ENCODE measurements at places on chromosomes 7 and 10.

- DNase-seq, result no peak
Measured at GRCh38 chr10:30034433-30035137, 24.8 kb downstream of the JCAD start.

DNA sequence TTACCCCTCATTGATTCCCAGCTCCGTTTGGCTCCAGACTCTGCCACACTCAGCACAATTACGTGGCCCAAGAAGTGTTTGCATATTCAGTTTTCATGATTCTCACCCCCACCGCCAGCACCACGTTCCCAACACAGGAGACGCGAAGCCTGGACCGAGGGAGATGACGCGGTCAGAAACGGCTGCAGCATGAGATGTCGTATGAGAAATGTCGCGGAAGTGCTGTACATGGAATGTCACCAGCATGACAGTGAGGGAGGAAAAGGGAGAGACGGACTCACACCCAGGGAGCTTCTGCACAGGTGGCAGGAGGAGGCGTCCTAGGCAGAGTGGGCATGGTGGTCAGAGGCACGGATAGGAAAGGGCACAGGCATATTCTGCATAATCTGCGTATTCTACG is 188.3 kb downstream of the WDR37 start:
- no peak for DNase-seq

GRCh38 chr10:807163-807957 is 117.9 kb upstream of the DIP2C start:
- no peak for DNase-seq

DNA sequence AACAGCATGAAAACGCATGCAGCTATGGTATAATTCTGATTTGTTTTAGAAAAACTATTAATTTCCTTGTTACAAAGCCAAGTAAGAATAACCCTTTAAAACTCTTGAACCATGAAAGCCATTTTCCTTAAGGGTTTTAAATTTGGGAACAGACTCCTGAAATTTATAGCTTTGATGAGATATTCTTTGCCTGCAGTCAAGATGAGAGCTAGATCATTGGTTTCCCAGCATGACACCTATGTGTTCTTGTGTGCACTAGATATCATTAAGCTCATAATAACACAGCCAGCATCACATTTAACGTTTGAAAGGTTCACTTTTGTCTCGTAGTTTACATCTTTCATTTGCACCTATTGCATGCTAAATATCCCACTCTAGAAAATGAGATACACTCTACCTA is 202.2 kb downstream of the PHF14 start:
- peak; percentile 23 for DNase-seq

GRCh38 chr10:4194231-4194630 is 409.2 kb upstream of the KLF6 start:
- DNase-seq, result no peak

DNA sequence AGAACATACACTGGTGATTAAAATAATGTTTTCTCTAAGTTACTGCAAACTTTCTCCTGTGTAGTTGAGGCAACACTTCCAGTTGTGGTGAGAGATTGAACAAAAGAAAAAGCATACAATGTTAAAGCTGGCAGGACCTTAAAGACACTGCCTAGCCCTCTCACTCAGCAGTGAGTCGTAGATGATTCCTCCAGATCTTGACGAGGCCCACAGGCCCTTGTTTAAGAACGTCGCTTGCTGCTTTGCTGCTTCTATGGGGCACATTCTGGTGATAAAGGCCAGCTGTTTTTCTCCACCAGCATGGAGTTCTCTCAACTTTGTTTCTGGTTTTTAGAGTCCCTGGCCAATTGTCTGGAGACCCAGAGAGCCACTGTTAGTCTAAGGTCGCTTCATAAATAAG is 2.8 kb upstream of the DENND11 start:
- DNase-seq, result no peak

DNA sequence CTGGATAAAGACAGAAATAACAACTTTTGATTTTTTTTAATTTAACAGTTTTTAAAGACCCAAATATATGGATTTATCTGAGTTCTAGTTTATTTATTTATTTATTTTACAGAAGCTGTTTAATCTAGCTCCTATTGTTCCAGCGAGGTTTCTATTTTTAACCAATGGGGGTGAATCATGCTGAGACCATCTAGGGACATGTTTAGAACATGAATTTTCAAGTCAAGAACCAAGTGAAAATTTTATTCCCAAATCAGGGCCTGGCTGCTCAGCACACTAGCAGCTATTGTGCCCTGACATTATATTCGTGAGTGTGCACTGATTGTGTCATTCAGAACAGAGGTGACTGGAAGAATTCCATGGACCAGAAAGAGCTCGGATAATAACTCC is 24.6 kb upstream of the MPP7 start:
- DNase-seq, result no peak

- DNase-seq, result no peak
Measured at GRCh38 chr10:89279421-89279869, 22.4 kb upstream of the IFIT2 start.

DNA sequence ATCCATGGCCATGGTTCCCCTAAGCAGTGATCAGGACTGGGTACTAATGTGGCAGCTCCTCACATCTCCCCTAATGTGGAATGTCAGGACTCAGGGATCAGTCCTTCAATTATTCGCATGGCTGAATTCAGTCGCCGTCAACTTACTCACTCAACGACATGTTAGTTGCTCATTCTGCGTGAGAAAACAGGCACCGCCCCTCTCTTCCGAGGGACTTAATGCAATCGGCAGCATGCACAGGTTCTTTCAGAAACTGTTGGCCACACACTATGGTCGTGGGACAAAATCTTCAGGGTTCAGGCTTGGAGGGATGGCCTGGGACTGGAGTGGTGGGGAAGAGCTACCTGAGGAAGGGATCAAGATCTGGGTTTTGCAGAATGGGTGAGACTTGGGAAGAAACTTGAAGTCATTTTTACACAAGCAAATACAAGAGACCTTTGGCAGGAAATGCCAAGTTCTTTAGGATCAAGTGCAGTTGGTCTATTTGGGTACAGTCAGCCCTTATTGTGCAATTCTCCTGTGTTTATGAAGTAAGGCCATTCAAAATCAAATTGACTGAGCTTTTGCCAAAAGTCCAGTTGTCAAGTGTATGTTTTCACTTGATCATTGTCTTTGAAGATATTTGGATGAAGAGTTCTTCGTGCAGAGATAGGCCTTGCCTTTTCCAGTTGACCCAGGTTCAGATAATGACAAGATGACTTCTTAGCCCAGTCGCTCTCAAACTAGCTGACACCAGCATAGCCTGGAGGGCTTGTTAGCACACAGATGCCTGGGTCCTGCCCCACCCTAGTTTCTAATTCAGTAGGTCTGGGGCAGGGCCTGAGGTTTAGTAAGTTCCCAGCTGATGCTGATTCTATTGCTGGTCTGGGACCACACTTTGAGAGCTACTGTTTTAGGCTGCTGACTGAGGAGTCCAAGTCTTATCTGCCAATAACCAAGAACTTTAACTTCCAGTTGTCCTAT is 48.5 kb downstream of the LRRC18 start:
- no peak for DNase-seq

GRCh38 chr7:112023282-112023681 is 182.9 kb downstream of the DOCK4 start:
- no peak for DNase-seq

Data from NCI-H187 treated with DMSO at 0.1 percent for 48 hours (cell line).